Head of caudate nucleus (tissue), 42 donors: ENCODE measurements at places on chromosomes 11 and 22.

DNA sequence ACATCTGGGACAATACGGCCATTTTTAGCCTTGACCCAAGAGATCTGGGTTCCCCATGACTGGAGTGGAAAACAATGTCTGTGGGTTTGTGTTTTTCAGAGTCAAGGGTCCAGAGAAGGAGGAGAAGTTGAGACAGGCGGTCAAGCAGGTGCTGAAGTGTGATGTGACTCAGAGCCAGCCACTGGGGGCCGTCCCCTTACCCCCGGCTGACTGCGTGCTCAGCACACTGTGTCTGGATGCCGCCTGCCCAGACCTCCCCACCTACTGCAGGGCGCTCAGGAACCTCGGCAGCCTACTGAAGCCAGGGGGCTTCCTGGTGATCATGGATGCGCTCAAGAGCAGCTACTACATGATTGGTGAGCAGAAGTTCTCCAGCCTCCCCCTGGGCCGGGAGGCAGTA is 15.7 kb downstream of the NNMT start:
- DNase-seq = no peak

GRCh38 chr11:2203440-2204259 is 32.0 kb upstream of the TH start:
- DNase-seq = no peak

DNA sequence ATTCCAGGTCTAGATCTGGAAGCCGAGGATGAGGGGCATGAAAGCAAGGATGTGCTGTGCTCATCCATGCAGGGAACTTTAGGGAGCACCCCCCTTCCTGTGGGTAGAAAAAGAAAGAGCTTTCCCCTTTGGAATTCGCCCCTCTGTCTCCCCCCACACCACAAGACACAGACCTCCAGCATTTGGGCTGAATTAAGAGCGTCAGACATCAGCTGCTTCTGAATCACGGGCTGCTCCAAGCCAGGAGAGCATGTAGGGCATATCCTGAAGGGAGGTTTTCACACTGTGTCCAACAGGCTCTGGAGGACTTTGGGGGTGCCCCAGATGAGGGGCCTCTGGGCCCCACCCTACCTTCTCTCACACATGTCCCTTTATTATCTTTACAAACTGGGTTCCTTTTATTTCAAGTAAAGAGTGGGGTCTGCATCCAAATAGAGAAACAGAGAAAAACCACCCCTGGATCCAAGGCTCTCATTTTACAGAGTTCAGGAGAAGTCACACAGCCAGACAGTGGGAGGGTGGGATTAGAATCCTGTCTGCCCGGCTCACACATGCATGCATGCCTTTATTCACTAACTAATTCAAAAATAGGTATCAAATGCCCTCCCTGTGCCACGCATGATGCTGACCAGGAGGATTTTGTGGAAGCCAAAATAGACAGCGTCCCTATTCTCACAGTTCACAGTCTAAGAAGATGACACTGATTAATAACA is 52.8 kb downstream of the LRRC32 start:
- DNase-seq = no peak

GRCh38 chr11:59195586-59195985 is 17.1 kb downstream of the MPEG1 start:
- DNase-seq = no peak

GRCh38 chr11:124646148-124646547 is 23.5 kb downstream of the TBRG1 start:
- DNase-seq = no peak

DNA sequence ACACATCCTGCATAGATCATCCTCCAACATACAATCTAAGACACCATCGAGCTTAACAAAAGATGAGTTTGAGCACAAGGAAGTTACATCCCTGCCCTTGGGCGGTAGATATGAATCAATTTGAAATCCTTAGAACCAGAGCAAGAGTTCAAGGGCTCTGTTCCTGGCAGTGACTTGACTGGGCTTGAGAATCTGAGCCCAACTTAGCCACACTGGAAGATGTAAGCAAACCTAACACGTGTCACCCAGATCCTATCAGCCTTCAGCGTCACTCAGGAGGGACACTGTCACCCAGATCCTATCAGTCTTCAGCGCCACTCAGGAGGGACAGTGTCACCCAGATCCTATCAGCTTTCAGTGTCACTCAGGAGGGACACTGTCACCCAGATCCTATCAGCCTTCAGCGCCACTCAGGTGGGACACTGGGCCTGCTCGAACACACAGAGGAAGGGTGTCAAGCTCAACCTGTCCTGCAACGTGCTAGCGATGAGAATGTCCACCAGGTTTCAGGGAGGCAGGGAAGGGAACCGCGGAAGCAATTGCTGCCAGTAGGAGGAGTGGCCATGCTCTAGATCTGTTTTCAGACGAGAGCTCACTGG is 32.8 kb upstream of the CTSD start:
- DNase-seq = no peak

GRCh38 chr22:38460426-38460840 is 5.4 kb upstream of the KCNJ4 start:
- DNase-seq = no peak

DNA sequence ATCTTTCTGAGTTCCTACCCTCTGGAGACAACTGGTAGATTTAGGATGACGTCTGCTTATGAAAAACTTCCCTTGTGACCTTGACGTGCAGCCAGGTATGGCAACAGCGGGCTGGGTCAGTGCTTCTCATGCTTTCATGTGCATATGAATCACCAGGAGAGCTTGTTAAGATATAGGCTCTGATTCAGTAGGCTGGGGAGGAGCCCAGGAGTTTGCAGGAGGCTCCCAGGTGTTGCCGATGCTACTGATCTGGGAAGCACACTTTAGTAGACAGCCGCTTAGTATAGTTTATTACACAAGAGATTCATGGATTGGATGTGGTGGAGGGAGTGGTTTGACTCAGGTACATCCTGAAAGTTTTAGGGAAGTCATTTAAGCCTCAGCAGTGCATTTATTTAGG is 23.8 kb downstream of the DIXDC1 start:
- DNase-seq = no peak

DNA sequence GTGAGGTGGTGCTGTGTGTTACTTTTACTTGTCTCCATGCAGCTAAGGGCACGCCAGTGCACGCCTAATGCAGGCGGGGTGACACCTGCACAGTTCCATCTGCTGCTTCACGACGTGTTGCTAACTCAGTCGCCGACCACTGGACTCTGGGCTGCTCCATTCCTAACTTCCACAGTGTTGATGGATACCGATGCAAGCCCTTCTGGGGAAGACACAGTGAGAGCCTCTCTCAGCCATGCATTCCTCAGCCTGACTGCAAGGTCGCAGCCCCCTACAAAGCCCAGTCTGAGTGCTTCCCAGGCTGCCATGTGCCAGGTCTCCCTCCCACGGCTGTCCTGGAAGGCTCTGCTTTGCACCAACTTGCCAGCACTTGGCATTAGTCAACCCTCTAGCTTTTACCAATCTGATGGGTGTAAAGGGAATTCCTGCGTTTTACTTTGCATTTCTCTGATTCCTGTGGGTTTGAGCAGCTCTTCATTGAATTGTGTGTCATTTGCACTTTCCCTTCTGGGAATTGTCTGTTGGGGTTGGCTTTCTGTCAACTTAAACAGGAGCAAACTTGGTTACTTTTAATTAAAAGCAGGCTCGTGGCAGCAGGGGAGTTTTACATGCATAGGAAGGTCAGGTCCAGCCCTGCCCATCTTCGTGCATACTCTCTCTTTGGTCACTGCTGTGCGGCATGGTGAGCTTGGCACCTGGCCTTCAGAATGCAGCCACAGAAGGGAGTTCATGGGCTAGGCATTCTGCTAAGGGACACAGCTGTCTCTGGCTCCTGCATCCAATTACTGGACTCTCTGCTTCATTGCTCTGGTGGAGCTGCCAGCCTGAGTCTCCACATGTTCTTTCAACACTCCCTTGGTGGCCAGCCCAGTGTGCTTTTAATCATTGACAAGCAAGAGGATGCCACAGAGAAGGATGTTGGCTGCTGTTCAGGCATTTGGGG is 34.6 kb upstream of the SHANK2 start:
- peak; percentile 18 for DNase-seq
